RPMI7951 (cell line): ENCODE measurements at places on chromosomes 13 and 19. TPM values are rescaled to one million over a fixed set of nuclear protein-coding genes. Genes with fewer than 3 reads are reported as not detected.

DNA sequence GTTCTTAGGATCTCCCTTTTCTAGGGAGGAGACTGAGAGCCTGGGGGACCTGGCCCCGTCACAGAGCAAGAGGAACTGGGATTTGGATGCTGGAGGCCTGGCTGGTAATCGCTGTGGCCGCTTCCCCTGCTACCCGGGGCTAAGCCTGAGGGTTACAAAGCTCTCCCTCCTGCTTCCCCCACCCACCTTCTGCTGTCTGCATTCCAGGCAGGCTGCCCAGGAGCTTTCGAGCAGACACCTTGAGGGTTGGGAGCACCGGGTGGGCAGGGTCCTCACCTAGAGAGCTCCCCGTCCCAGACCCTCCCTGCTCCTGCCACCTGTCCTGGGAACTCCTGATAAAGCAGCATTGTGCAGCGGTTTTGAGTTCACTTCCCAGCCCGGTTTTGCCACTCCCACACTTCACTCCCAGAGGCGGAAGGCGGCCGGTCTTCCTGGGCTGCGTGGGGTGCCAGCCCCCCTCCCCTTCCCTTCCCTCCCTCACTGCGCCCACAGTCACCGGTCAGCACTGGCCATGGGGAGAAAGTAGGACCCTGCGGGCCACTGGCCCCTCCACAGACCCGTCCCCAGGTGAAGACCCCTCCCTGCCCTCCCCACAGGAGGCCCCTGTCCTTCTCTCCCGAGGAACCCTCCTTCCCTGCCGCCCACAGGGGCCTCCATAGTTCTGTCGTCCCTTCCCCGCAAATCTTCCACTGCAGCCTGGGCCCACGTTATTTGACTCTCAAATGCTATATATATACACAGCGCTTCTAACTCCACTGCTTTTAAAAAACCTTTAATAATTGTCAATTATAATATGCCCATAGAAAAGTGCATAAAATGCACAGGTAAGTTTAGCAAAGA is 8.1 kb downstream of the PAK4 start:
- no peak for DNase-seq

GRCh38 chr13:26964278-26965250 is 204.0 kb upstream of the GPR12 start:
- peak; percentile 49 for DNase-seq

DNA sequence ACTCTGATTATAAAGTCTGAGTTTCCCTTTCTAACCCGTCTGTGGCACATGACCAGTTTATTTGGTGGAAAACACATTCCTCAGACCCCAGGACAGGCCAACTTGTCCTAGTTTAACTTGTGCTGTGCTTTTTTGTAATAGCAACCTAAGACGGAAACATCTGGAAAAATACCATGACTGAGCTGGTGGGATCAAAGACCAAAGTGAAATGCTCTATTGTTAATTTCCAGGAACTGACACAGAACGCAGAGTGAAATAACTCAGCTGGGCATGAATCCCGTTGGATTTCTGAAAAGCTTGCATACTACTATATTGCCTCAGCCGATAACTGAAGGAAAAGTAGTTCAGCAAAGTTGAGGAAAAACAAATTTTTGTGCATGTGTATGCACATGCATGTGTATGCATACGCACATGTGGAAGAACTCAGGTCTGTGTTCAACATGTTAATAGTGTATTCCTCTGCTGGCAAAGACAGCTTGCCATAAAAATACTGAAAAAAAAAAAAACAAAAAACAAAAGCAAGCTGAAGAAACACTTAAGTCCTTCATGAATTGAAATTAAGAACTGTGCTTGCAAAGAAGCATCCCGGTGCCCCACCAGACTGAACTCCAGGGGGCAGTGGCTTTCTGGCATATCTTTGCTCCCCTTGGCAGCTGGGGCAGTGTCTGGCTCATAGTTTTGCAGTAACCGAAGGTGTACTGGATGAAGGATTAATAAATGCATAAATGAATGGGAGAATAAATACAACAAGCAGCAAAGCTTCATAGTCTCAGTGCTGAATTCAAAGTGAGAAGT is 187.8 kb downstream of the LHFPL6 start:
- peak; percentile 50 for DNase-seq

DNA sequence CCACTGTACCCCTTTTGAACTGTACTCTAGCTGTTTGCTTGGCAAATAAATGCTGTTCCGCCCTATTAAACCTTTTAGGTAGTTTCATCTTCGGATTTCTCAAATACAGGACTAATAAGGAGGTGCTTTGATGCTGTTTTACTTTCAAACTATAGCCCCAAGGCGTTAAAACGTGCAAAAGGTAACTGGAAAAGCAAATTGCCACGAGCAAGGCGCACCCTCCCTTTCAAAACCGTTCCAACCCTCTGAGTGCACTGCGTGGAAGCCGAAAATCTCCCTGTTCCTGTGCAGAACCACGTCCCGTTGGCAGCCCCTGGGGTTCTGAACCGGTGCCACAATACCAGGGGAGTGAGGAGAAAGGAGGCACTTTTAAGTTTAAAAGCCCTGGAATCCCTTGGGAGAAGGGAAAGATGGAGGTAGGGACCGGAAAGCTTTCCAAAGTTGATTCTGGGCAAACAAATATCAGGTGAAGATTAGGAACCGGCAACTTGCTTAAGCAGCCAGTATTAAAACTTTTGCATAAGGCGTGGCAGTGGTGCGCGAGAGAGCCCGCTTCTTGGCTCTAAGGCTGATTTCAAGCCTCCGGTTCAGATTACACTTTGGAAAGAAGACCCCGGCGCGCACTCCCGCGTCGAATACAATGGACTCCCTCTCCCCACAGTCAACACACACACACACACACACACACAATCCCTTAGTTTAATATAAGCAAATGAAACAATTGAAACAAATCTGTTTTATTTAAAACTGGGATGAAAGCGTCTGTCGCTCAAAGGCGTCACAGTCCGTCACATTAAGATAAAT is 9.5 kb downstream of the POU4F1 start:
- DNase-seq = no peak

Gene ZNF577
- 3.3 and 3.7 TPM in 2 replicates for total RNA-seq
